ENCODE measurements at places on chromosomes 1 and 21. TPM values are rescaled to one million over a fixed set of nuclear protein-coding genes. Genes with fewer than 3 reads are reported as not detected.

SPEN gene
- total RNA-seq: 102 TPM

RCSD1 gene
- total RNA-seq: 17.9 TPM

FCRL1 gene
- total RNA-seq: 0.19 TPM

TBX15 gene
- total RNA-seq: 2.3 TPM

SCAMP3 gene
- total RNA-seq: 39.7 TPM

PRDM2 gene
- total RNA-seq: 55.6 TPM

BRDT gene
- not detected for total RNA-seq

LY9 gene
- total RNA-seq: 0.71 TPM

AMIGO1 gene
- 7.7 TPM for total RNA-seq

TRIM67 gene
- total RNA-seq: not detected

OR2T4 gene
- total RNA-seq: not detected

PADI3 gene
- not detected for total RNA-seq

CD5L gene
- total RNA-seq: not detected

KCNH1 gene
- 0.96 TPM for total RNA-seq

GPR37L1 gene
- total RNA-seq: 0.06 TPM

BGLAP gene
- 2.9 TPM for total RNA-seq

BNIPL gene
- total RNA-seq: 0.29 TPM

ORC1 gene
- total RNA-seq: 0.96 TPM

TNFRSF14 gene
- 89.1 TPM for total RNA-seq

RPTN gene
- total RNA-seq: not detected

JAM2 gene
- 61.0 TPM for total RNA-seq

SPRR2A gene
- total RNA-seq: not detected

PEX19 gene
- 55.1 TPM for total RNA-seq

Data from aorta (tissue), 5 donors.